ENCODE measurements at places on chromosomes 5 and 9. TPM values are rescaled to one million over a fixed set of nuclear protein-coding genes. Genes with fewer than 3 reads are reported as not detected.

Gene VCAN
- total RNA-seq, result 158 TPM

- DNase-seq, result no peak
- no peak overlapping the region for H3K4me3 ChIP-seq
- no peak overlapping the region for H3K27ac ChIP-seq
- H3K36me3 ChIP-seq, result no peaks in the 10 kb centered on the region
- H3K4me1 ChIP-seq, result peaks cover 3% of the 10 kb centered on the region
- H3K27me3 ChIP-seq, result peaks cover 47% of the 10 kb centered on the region
Observed at GRCh38 chr9:114115654-114116125, 16.6 kb upstream of the KIF12 start.

Gene PCDHA9
- under 0.01 TPM for total RNA-seq

Gene ERBIN
- 70.1 TPM for total RNA-seq

- H3K27ac ChIP-seq, result no peak overlapping the region
- H3K27me3 ChIP-seq, result peaks cover 3% of the 10 kb centered on the region
- H3K4me3 ChIP-seq, result no peak overlapping the region
- H3K36me3 ChIP-seq, result no peaks in the 10 kb centered on the region
Observed at GRCh38 chr9:68538200-68538599, 2.5 kb downstream of the TMEM252 start.

DNA sequence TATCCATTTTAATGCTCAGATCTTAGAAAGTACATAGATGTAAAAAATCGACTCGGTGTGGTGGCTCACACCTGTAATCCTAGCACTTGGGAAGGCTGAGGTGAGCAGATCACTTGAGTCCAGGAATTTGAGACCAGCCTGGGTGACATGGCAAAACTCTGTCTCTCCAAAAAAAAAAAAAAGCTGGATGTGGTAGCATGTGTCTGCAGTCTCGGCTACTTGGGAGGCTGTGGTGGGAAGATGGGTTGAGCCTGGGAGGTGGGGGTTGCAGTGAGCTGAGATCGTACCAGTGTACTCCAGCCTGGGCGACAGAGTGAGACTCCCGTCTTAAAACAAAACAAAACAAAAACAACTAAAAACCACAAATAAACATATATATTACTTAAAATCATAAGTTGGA is 61.4 kb downstream of the RASA1 start:
- DNase-seq, result no peak
- H3K4me3 ChIP-seq, result no peak overlapping the region
- H3K27me3 ChIP-seq, result no peaks in the 10 kb centered on the region
- peaks cover 7% of the 10 kb centered on the region for H3K36me3 ChIP-seq
- H3K27ac ChIP-seq, result no peak overlapping the region

Gene SLC38A9
- total RNA-seq, result 20.8 TPM

Gene NMUR2
- not detected for total RNA-seq

- H3K4me3 ChIP-seq, result no peak overlapping the region
- H3K27ac ChIP-seq, result no peak overlapping the region
- peaks cover 28% of the 10 kb centered on the region for H3K36me3 ChIP-seq
- H3K4me1 ChIP-seq, result no peaks in the 10 kb centered on the region
Observed at GRCh38 chr5:65612298-65612907, 11.7 kb downstream of the TRIM23 start.

DNA sequence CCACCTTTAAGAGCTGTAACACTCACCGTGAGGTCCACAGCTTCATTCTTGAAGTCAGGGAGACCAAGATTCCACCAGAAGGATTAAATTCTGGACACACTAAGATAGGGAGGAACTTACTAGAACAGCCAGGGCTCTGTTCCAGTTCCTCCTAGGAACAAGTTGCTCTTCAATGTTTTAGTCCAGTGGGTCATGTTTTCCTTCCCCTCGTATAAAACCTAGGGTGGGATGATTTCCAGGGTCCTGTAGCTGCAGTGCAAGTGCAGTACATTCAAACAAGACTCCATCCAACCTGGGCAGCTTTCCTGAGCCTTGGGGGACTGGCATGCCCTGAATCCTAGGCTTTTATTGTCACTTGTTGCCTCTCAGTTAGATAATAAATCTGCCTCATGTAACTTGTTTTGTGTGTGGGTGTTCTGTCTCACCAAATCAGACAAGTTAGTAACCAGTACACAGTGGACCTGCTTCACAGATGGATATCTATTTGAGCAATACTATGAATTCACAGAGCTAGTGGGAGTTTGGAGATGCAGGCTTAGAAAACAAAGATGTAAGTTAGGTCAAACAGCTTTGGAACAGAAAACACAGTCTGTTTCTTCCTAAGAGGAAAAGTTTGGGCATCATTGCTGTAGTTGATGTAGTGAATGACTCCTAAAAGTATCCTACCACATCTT is 405.6 kb downstream of the GABRG2 start:
- H3K36me3 ChIP-seq, result no peaks in the 10 kb centered on the region
- DNase-seq, result no peak
- H3K4me3 ChIP-seq, result no peak overlapping the region
- no peaks in the 10 kb centered on the region for H3K4me1 ChIP-seq
- no peak overlapping the region for H3K27ac ChIP-seq
- H3K27me3 ChIP-seq, result no peaks in the 10 kb centered on the region

DNA sequence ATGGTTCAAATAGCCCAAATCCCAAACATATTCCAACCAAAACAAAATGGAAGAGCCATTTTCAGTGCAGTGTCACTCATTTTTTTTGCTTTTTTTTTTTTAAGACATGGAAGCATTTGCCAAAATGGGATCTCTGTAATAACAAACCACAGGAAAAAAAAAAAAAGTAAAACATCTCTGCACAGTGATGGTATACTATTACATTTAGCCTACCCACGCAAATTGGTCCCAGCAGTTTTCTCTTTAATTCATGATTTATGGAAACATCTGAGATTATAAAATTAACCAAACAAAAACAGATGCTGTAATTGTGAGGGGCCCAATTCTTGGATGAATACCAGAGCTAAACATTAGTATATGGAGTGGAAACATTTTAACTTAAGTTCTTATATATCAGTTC is 566.6 kb downstream of the ZNF608 start:
- no peak overlapping the region for H3K27ac ChIP-seq
- H3K4me3 ChIP-seq, result no peak overlapping the region
- peaks cover 2% of the 10 kb centered on the region for H3K4me1 ChIP-seq
- H3K27me3 ChIP-seq, result no peaks in the 10 kb centered on the region
- no peak for DNase-seq

DNA sequence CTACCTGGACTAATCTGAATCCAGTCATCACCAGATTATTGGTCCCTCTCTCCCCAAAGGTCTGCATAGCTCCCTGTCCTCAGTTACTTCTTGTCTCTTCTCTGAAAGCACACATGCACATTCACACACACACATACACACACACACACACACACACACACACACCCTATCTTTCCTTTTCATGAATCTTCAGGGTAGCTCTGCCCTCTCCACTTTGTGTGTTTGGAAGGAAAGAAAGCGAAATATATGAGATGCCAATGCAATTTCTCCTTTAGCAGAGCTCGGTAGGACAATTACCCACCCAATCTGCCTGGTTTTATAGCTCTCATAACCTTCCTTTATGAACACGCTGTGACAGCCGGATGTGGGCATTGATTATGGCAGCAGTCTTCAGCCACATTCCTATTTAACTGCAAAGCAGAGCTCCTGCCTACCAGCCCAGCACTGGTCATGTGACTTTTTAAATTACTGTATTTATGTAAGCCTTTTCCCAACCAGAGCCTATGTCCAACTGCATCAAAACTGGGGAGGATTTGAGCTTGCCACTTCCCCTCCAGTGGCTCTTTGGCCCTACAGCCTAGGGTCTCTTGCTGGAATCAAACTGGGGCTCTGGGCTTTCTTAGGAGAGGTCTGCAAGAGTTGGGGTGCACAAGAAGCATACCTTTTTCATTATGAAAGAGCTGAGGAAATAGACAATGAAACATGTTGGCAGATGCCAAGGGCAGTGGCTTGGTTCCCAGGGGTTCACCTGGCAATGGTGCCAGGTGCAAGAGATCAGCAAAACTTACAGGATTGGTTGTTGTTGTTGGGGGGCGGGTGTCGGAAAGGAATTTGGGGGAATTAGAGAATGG is 20.8 kb upstream of the MATR3 start:
- peak; percentile 62 for DNase-seq
- H3K27ac ChIP-seq, result peak overlapping the region; percentile 62
- H3K4me1 ChIP-seq, result peaks cover 25% of the 10 kb centered on the region
- no peak overlapping the region for H3K4me3 ChIP-seq
- H3K27me3 ChIP-seq, result no peaks in the 10 kb centered on the region
- peaks cover 6% of the 10 kb centered on the region for H3K36me3 ChIP-seq

- peaks cover 37% of the 10 kb centered on the region for H3K36me3 ChIP-seq
- H3K4me1 ChIP-seq, result peaks cover 39% of the 10 kb centered on the region
- H3K4me3 ChIP-seq, result no peak overlapping the region
- H3K27ac ChIP-seq, result no peak overlapping the region
- no peak for DNase-seq
Observed at GRCh38 chr5:141492168-141492885, 3.4 kb downstream of the PCDHGC5 start.

Gene OR1J2
- total RNA-seq, result not detected

Gene LRRTM2
- total RNA-seq, result 2.0 TPM

Gene EQTN
- not detected for total RNA-seq

DNA sequence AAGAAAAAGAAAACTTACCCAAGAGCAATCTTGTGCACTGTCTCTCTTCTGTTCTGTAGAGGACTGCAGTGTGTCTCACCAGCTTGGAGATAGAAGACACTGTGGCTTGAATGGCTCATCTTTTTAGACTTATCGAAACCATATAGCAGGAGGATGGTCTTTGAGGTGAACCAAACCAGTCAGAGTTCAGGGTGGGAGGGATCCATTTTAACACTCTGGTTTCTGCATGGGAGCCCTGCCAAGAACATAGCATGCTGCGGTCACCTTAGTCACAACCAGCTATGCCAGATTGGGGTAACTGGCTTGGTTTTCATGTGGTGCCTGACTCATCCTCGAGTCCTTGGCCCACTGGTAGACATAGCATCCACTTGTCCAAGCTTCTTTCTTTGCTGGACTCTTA is 135.1 kb downstream of the PAPPA start:
- peaks cover 15% of the 10 kb centered on the region for H3K36me3 ChIP-seq
- H3K27me3 ChIP-seq, result no peaks in the 10 kb centered on the region
- H3K27ac ChIP-seq, result no peak overlapping the region
- H3K4me1 ChIP-seq, result peaks cover 4% of the 10 kb centered on the region
- H3K4me3 ChIP-seq, result no peak overlapping the region

- H3K27me3 ChIP-seq, result peaks cover 6% of the 10 kb centered on the region
- H3K4me3 ChIP-seq, result no peak overlapping the region
- H3K4me1 ChIP-seq, result no peaks in the 10 kb centered on the region
- no peak for DNase-seq
- H3K27ac ChIP-seq, result no peak overlapping the region
Observed at GRCh38 chr9:108077556-108077955, 588.0 kb upstream of the KLF4 start.

DNA sequence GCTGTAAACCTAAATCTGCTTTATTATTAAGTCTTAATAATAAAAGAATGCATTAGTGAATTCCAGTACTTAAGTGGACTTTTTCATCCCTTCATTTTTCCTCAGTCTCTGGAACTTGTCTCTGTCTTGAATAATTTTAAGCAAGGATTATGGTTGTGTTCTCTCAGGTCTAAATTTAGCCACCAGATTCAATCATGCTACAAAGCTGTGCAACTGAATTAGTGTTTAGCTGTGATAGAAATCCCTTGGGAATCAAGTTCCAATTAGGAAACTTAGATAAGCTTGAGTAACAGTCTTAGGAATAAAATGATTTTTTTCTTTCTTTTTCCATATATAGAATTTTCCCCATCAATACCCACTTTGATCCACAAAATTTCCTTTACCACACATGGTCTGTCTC is 104.3 kb downstream of the PLPPR1 start:
- no peak overlapping the region for H3K4me3 ChIP-seq
- no peaks in the 10 kb centered on the region for H3K4me1 ChIP-seq

Gene C9orf43
- 0.36 TPM for total RNA-seq

DNA sequence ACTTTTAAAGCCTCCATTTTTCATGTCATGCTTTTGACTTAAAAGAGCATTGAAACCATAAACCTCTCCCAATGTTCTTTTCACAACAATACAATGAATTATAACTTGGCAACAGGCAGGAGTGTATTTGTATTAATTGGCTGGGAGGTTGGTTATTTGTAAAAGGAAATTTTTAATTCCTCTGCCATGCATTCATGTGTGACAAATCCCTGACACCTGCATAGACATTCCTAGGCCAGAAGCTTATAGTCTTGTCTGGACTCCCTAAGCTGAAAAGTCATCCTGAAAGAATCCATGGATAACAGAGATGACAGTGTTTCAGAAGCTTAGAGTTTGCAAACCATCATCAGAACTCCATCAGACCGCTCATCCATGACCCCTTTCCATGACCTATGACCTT is 76.3 kb upstream of the PTGER4 start:
- no peak overlapping the region for H3K4me3 ChIP-seq
- H3K36me3 ChIP-seq, result no peaks in the 10 kb centered on the region
- H3K4me1 ChIP-seq, result peaks cover 9% of the 10 kb centered on the region
- H3K27ac ChIP-seq, result no peak overlapping the region

Gene NR2F1-AS1
- 12.5 TPM for total RNA-seq

Gene EXOSC3
- 27.1 TPM for total RNA-seq

GRCh38 chr9:89878687-89879086 is 273.9 kb downstream of the GADD45G start:
- no peaks in the 10 kb centered on the region for H3K27me3 ChIP-seq
- DNase-seq, result no peak

GRCh38 chr5:124438903-124439281 is 307.5 kb downstream of the ZNF608 start:
- DNase-seq, result no peak
- H3K36me3 ChIP-seq, result no peaks in the 10 kb centered on the region
- no peaks in the 10 kb centered on the region for H3K4me1 ChIP-seq
- H3K27me3 ChIP-seq, result no peaks in the 10 kb centered on the region

Gene RAB3C
- not detected for total RNA-seq

DNA sequence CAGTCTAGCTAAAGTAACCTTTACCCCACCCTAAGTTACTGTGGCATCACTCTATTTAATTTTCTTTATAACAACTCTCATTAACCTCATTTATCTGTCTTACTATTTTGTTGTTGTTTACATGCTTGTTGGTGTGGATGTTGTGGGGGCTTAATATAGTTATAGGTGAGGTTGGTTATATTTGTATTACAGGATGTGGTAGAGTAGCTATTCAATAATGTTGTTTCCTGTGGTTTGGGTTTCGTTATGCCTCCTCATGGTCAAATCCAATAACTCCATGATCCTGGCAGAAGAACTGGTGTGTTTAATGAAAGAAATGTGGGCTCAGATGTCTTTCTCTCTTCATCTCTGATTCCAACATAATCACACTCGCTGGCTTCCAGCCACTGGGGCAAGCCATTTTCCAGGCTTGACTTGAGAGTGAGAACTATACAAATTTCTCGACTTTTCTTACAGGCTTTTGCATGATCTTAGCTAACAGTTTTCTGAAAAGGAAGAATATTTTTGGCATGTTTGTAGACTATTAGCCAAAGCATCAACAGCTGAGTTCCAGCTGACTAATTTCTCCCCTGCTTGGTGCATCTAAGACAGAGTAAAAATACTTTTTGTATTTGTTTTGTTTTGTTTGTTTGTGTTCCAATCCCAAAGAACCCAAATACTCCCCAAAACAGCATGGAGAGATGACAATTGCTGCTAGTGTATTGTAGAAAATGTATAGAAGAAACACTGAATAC is 303.7 kb upstream of the PAPPA start:
- no peaks in the 10 kb centered on the region for H3K27me3 ChIP-seq
- H3K36me3 ChIP-seq, result no peaks in the 10 kb centered on the region
- H3K27ac ChIP-seq, result peak overlapping the region; percentile 73
- peaks cover 6% of the 10 kb centered on the region for H3K4me1 ChIP-seq
- DNase-seq, result peak; percentile 8

Measured in IMR-90 (cell line).